Cardiac ventricle fibroblast (primary cell): ENCODE measurements at places on chromosomes 4 and X. TPM values are rescaled to one million over a fixed set of nuclear protein-coding genes. Genes with fewer than 3 reads are reported as not detected.

Gene DNAAF6
- not detected in 2 replicates for total RNA-seq

Gene ABLIM2
- not detected in 2 replicates for total RNA-seq

Gene NHSL2
- 1.8 and 3.2 TPM in 2 replicates for total RNA-seq

Gene CLOCK
- 9.0 and 11.7 TPM in 2 replicates for total RNA-seq

Gene FHIP1A
- 0.10 TPM in 1 of 2 replicates, not detected in the other for total RNA-seq

Gene GLUD2
- 7.3 and 8.2 TPM in 2 replicates for total RNA-seq

Gene MAGEA10
- total RNA-seq = not detected in 2 replicates

Gene UTP3
- 14.3 and 15.7 TPM in 2 replicates for total RNA-seq

Gene BCORL1
- total RNA-seq = 6.3 and 8.4 TPM in 2 replicates

Gene TRPC5OS
- not detected in 2 replicates for total RNA-seq

Gene CSAG1
- total RNA-seq = not detected in 2 replicates

Gene TLR2
- 0.10 and 0.50 TPM in 2 replicates for total RNA-seq

Gene SLC49A3
- 9.0 and 11.0 TPM in 2 replicates for total RNA-seq

Gene TCEAL3
- 36.9 and 43.1 TPM in 2 replicates for total RNA-seq

Gene XAGE1B
- total RNA-seq = not detected in 2 replicates

Gene HPSE
- 4.1 and 4.5 TPM in 2 replicates for total RNA-seq

Gene JAKMIP1
- total RNA-seq = not detected in 2 replicates

Gene GPR173
- total RNA-seq = 1.7 and 2.6 TPM in 2 replicates

Gene CXCL1
- 54.5 and 69.2 TPM in 2 replicates for total RNA-seq

Gene KCTD8
- not detected in 2 replicates for total RNA-seq

Gene BST1
- 4.9 and 9.5 TPM in 2 replicates for total RNA-seq

Gene RHOXF1
- not detected in 2 replicates for total RNA-seq

Gene IGSF1
- total RNA-seq = 0.05 TPM in 1 of 2 replicates, not detected in the other

Gene FAM184B
- total RNA-seq = not detected in 2 replicates

Gene PTTG2
- total RNA-seq = not detected in 2 replicates

Gene TBC1D9
- total RNA-seq = 18.9 and 20.4 TPM in 2 replicates

Gene TRIM61
- total RNA-seq = 1.6 and 2.7 TPM in 2 replicates

Gene MAGED2
- total RNA-seq = 283 and 309 TPM in 2 replicates
